Left lobe of liver (tissue), 2 donors: ENCODE measurements at places on chromosomes 6 and 20.

GRCh38 chr6:160438481-160438880, 90.3 kb downstream of the SLC22A3 start:
- no peak for DNase-seq

- DNase-seq: no peak
Observed at GRCh38 chr6:91874971-91875370, 1288.1 kb upstream of the MAP3K7 start.

- no peak for DNase-seq
Observed at GRCh38 chr6:25062070-25062811, 126.5 kb upstream of the RIPOR2 start.

- no peak for DNase-seq
Observed at GRCh38 chr6:56624046-56624727, 18.5 kb downstream of the DST start.
